ENCODE measurements at places on chromosomes 12 and 14. TPM values are rescaled to one million over a fixed set of nuclear protein-coding genes. Genes with fewer than 3 reads are reported as not detected.

The JAG2 gene
- polyA plus RNA-seq, result 2.0 TPM

The BMP4 gene
- polyA plus RNA-seq, result 1.6 TPM

The KRT86 gene
- 0.84 TPM for polyA plus RNA-seq

The SIRT4 gene
- polyA plus RNA-seq, result 1.6 TPM

The TMEM229B gene
- polyA plus RNA-seq, result 6.5 TPM

DNA sequence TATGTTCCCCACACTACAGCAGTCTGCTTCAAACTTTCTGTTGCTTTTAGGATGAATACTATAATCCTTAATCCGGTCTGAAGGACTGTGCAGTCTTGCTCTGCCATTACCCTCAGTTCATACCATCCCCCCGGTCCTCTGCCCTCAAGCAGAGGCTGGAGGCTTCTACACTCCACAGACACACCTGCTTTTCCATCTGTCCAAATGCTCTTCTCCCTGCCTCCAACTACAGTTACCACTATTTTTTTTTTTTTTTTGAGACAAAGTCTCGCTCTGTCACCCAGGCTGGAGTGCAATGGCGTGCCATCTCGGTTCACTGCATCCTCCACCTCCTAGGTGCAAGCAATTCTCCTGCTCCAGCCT, 19.3 kb upstream of the KCNH3 start:
- H3K27me3 ChIP-seq, result no peaks in the 10 kb centered on the region
- H3K4me1 ChIP-seq, result no peaks in the 10 kb centered on the region
- no peak for DNase-seq
- no peak overlapping the region for H3K27ac ChIP-seq
- H3K36me3 ChIP-seq, result peaks cover 14% of the 10 kb centered on the region
- H3K4me3 ChIP-seq, result no peak overlapping the region

- H3K27ac ChIP-seq, result no peak overlapping the region
- peaks cover 3% of the 10 kb centered on the region for H3K4me1 ChIP-seq
- peaks cover 2% of the 10 kb centered on the region for H3K27me3 ChIP-seq
Observed at GRCh38 chr12:4444031-4444430, 1.6 kb downstream of the FGF6 start.

- no peak overlapping the region for H3K4me3 ChIP-seq
- no peaks in the 10 kb centered on the region for H3K27me3 ChIP-seq
- peak; percentile 70 for DNase-seq
Observed at GRCh38 chr12:29152223-29152868, 3.3 kb downstream of the FAR2 start.

- H3K27ac ChIP-seq, result no peak overlapping the region
- no peak overlapping the region for H3K4me3 ChIP-seq
- no peaks in the 10 kb centered on the region for H3K27me3 ChIP-seq
- H3K36me3 ChIP-seq, result no peaks in the 10 kb centered on the region
- no peak for DNase-seq
Observed at GRCh38 chr12:26461776-26462175, 266.4 kb downstream of the SSPN start.

DNA sequence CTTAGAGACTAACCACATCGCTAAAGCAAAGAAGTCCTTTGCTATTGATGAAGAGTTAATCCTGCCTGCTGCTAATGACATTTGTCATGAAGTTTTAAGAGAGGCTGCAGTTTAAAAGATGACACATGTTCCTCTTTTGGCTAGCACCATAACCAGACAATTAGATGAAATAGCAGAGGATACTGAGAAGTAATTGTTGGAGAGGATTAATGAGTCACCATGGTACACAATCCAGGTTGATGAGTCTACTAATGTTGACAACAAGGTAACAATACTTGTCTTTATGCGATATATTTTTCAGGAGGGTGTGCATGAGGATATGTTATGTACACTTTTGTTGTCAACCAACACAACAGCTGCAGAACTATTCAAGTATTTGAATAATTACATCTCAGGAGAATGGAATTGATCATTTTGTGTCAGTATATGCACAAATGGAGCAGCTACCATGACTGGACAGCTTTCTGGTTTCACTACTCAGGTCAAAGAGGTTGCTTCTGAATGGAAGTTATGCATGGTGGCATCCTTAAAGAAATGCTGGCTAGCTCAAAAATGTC, 56.7 kb downstream of the LRRIQ1 start:
- no peaks in the 10 kb centered on the region for H3K36me3 ChIP-seq
- no peak for DNase-seq
- no peaks in the 10 kb centered on the region for H3K27me3 ChIP-seq
- no peaks in the 10 kb centered on the region for H3K4me1 ChIP-seq

GRCh38 chr12:124032265-124032886, 59.4 kb downstream of the ZNF664 start:
- DNase-seq, result peak; percentile 72
- no peak overlapping the region for H3K4me3 ChIP-seq
- H3K36me3 ChIP-seq, result peaks cover 5% of the 10 kb centered on the region

DNA sequence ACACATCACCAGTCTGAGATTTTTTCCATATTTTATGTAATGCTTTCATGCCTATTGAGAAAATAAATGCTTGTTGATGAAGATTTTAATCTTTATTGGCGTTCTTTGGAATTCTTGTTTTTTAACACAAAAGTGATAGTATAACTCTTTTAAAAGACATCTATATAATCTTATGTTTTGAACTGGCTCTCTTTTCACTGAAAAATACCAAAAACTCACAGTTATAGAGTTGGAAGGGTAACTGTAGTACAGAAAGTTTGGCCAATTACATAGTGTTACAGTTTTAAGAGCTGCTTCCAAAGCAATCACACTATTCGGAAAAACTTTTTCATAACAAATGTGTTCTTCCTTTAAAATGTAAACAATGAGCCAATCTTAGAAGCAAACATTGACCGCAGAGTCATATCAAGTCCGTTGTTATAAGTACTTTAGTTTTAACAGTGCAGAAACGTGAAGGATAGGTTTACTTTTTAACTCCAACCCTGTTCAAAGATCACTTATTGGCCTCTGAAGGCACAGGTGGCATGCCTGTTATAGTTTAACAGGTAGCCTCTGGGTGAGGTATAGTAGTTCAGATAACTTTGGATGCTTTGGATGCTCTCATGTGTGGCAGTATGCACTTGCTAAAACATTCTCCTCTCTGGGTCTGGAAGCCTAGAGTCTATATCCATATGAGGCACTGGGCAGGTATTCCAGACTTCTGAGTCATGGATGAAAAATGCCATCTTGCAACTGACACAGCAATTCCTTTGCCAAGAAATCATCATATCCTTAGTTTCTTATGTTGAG, 12.1 kb upstream of the NTN4 start:
- H3K36me3 ChIP-seq, result no peaks in the 10 kb centered on the region
- H3K27me3 ChIP-seq, result no peaks in the 10 kb centered on the region
- H3K4me1 ChIP-seq, result peaks cover 13% of the 10 kb centered on the region

DNA sequence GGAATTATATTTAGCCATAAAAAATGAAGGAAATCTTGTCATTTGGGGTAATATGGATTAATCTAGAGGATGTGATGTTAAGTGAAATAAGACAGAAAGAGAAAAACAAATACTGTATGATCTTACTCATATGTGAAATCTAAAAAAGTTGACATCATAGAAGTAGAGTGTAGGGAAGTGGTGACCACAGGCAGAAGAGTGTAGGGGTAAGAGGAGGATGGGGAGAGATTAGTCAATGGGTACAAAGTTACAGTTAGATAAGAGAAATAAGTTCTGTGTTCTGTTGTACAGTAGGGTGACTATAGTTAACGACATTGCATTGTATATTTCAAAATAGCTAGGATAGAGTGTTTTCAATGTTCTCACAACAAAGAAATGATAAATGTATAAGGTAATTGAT, 87.0 kb downstream of the TSHR start:
- no peaks in the 10 kb centered on the region for H3K4me1 ChIP-seq
- H3K27ac ChIP-seq, result no peak overlapping the region
- DNase-seq, result no peak

DNA sequence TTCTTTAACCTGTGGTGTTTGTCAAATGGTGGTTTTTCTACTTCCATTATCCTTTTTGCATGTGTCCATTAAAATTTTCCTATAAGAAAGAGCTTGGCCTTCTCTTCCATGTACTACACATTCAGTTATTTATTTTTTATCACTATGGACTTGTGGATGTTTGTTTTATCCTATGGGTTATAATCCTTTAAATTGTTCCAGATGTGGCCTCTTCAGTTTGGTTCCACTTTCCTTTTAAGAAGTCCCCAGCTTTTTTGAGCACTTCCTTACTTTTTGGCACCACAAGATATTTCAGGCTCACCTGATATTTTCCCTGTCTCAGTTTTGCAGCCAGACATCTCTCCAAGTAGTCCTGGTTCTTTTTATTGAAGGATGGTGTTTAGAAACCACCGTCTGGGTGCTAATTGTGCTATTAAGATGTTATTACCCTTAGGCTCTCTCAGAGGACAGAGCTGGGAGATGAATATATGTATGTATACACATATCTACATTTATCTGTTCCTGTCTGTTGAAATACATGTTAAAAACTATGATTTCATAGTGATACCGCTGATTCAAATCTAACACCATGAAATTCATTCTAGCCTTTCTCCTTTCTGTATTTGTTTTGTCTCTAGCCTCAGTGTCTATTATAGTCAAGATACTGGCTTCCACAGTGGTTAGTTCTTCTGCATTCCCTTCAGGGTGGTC, 408.5 kb upstream of the RGS6 start:
- no peak for DNase-seq
- H3K4me1 ChIP-seq, result peaks cover 8% of the 10 kb centered on the region
- H3K4me3 ChIP-seq, result no peak overlapping the region
- H3K36me3 ChIP-seq, result no peaks in the 10 kb centered on the region
